NCI-H1694 treated with DMSO at 0.1 percent for 48 hours (cell line): ENCODE measurements at places on chromosomes 2 and 18.

DNA sequence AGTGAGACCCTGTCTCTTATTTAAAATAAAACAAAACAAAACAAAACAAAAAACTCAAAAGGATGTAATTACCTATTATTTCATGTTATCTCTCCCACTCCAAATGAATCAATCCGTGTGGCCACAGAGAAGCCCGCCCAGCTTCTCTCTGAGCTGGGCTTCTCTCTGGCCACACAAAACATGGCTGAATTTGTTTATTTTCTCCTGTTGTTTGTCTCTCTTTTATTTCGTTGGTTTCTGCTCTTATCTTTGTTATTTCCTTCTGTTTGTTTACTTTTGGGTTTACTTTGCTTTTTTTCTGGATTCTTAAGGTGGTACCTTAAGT is 1.5 kb upstream of the TRABD2A start:
- no peak for DNase-seq

GRCh38 chr2:10339647-10340592 is 37.2 kb downstream of the HPCAL1 start:
- no peak for DNase-seq

DNA sequence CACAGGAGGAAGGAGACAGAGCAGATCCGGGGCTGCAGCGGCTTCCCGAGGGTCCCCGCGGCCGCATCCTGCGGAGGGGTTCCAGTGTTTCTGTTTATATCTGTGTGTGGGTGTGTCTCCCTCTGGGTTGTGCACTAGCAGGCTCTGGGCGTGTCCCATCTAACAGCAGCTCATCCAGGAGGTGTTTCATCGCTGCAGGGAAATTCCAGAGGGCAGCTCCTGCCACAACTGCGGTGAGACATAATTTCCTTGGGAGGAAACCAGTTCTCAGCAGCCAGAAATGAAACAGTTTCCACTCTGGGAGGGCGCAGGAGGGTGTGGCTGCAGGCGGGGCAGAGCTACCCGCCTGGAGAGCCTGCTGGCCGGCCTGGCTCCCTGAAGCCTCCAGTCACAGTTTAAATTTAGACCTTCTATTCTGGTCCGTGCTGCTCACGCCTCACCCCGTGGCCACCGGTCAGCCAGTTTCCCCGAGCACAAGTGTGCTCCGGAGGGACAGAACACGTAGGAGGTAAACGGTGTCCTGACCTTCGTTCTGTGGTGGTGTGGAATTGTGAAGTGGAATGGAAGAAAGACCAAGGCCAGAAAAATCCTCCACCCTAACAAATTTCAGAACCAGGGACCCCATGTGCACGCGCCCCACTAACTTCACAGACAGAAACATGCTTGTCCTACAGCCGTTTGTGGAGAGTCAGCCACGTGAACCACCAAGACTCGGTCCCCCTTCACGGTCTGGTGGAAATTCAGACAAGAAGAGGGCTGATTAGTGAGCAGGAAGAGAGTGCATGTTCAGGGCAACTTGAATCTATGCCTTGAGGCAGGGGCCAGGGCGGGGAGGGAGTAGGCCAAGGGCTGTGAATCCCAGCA is 50.2 kb downstream of the TEX44 start:
- DNase-seq, result no peak

DNA sequence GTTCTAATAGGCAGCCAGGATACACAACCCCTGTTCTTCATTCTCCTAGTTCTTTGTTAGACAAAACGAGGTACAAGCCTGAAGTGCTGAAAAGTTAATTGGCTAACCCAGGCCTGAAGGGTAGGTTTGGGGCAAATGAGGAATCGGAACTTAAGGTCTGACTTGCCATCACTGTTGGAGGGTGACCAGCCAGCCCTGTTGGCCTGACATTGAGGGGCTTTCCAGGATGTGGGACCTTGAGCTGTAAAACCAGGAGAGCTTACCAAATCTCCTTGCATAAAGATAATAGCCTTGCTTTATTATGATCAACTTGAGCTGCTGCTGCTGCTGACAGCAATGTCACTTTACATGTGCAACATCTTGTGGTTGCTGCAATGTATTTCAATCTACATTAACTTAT is 256.0 kb downstream of the VAPA start:
- no peak for DNase-seq

- DNase-seq, result no peak
Observed at GRCh38 chr2:145267451-145267850, 747.5 kb upstream of the ZEB2 start.

DNA sequence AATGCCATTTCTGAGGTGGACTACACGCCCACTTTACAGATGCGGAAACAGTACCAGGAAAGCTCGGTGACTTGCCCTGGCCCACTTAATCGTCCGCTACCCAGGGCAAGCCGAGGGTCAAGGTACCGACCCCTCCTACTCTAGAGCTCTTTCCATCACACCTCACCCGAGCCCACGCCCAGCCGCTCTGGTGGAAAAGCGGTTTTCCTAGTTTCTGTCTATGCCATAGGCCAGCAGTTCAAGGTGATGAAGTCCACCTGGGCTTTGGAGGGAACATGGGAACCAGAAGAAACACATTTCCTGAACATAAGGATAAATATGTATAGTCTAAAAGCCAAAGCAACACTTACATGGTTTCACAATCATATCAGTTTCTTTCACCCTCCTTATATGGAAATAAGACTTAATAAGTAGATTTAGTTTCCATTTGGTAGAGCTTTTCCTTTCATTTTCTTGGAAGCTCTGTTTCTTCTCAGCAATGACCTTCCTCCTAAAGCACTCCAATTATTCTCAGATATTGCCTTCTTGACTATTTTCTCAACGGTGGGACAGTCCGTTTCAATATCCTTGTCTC is 567 bp downstream of the VWA3B start:
- DNase-seq, result no peak

- DNase-seq, result no peak
Observed at GRCh38 chr18:62505669-62506494, 16.9 kb upstream of the ZCCHC2 start.

- no peak for DNase-seq
Observed at GRCh38 chr18:2903006-2903405, 56.2 kb downstream of the EMILIN2 start.

GRCh38 chr2:221323513-221323912 is 248.6 kb downstream of the EPHA4 start:
- no peak for DNase-seq

DNA sequence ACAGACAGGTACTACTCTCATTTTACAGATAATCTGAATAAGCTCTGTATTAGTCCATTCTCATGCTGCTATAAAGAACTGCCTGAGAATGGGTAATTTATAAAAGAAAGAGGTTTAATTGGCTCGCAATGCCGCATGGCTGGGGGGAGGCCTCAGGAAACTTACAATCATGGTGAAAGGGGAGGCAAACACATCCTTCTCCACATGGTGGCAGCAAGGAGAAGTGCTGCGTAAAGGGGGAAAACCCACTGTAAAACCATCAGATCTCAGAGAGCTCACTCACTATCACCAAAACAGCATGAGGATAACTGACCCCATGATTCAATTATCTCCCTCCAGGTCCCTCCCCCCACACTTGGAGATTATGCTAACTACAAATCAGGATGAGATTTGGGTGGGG is 254.4 kb downstream of the KCNE4 start:
- no peak for DNase-seq

DNA sequence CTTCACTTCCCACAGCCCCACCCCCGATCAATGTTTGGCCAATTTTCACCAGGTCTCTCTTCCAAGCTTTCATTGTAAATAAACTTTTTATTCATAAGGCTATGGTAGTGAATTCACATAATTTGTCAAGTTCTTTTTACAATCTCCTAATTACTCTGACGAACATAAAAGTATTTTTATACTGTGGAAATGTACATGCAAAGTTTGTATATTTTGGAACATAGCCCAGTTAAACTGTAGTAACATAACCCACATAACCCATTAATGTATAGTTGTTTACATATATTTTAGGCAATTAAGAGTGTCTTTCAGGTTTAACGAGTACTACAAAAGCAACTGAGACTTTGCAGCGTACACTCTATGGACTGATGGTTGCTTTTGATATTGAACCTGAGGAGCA is 228.3 kb upstream of the ERBB4 start:
- no peak for DNase-seq

DNA sequence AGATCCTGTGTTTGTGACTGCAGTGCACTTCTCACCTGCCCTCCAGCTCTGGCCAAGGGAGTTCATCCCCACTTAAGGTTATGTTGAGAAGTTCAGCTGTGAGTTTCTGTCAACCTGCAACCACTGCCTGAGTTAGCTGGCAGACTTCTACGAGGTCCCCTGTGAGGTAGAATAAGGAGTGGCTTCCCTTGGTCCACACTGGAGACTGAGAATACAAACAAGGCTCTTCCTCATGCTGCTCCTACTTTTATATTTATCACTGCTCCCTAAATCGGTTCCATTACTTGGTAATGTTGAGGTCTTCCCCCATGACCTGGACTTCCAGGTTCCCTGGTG is 353.2 kb upstream of the CWC22 start:
- DNase-seq, result no peak

- DNase-seq, result no peak
Observed at GRCh38 chr18:42078711-42079110, 123.7 kb downstream of the PIK3C3 start.

- DNase-seq, result peak; percentile 4
Observed at GRCh38 chr18:66769375-66769774, 165.5 kb upstream of the CDH19 start.

DNA sequence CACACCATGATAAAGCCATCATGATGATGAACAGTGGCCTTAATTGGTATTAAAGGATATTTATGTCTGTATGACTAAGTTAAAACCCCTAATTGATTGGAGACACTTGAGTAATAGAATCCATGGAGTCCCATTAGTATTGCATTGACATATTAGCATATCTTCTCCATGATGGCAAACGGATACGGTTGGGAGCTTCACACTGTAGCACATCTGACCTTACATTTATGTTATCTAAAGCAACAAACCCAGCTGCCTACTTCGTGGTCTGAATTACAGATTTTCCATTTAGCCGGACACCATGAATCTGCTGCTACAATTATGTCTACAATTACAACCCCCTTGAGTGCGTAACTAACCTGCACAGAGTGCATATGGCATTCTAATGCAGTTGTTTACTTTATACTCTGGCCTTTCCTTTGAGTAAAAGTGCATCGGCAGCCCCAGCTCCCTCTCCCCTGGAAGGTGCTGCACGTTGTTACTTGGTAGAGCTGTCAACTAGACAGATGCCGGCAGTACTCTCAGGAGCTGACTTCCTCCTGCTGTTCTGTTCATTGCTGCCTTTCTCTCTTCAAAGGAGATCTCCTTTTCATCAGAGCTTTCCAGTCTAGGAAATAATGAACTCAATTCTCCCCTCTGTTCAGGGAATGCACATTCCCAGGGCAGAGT is 92.1 kb downstream of the LRRC30 start:
- no peak for DNase-seq

DNA sequence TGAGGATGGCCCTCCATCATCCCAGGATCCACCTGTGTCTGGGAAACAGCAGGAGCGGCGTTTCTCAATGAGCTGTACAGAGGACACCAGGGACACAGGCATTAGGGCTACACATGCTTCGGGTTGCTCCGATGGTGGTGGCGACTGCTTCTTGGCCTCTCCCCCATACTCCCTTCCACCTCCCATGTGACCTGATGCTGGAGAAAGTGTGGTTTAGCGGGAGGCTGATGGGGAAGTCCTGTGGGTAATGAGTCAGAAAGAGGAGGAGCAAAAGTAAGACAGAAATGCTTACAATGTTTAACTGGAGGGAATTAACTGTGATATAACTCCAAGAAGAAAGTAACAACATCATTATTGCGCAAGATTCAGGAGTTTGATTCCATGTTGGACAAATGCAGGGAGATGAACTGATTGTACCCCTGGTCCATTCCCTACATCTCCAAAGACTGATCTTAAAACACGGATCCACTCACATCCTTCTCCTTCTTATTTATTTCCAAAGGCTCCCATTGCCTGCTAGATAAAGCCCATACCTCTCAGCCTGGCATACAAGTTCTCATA is 186.6 kb downstream of the NRP2 start:
- DNase-seq, result no peak

GRCh38 chr2:231397011-231397927 is 1.8 kb downstream of the B3GNT7 start:
- DNase-seq, result no peak

DNA sequence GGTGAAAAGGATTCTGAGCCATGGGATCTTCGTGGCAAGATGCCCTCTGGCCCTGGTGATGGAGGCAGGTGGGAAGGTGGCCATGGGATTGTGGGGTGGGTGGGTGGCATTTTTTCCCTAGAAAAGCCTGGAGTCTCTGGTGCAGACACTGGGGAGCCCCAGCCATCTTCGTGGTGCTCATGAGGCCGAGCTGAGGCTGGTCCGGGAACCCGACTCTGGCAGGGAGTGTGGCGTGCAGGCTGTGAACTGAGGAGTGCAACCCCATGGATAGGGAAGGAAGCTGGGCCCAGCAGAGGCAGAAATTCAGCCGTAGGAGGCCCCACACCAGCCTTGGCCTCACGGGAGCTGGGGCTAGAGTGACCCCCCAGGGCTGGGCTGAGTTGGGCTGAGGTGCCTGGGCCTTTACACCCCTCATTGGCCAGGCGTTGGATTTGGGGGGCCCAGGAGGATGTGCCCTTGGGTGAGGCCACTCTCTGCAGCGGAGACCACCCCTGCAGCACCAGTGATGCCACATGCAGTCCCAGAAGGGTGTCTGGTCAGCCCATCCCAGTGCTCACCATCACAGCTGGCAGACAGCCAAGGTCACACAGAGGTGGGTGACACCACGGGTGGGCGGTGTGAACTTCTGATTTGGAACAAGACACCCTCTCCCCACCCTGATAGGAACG is 115.6 kb upstream of the HDAC4 start:
- no peak for DNase-seq

GRCh38 chr18:61340148-61340547 is 6.9 kb downstream of the CDH20 start:
- no peak for DNase-seq

- DNase-seq, result no peak
Observed at GRCh38 chr2:171387052-171387451, 46.7 kb downstream of the METTL8 start.

GRCh38 chr2:75476761-75477160 is 84.0 kb downstream of the EVA1A start:
- DNase-seq, result no peak

- DNase-seq, result no peak
Observed at GRCh38 chr2:78175645-78176044, 653.5 kb upstream of the LRRTM4 start.

DNA sequence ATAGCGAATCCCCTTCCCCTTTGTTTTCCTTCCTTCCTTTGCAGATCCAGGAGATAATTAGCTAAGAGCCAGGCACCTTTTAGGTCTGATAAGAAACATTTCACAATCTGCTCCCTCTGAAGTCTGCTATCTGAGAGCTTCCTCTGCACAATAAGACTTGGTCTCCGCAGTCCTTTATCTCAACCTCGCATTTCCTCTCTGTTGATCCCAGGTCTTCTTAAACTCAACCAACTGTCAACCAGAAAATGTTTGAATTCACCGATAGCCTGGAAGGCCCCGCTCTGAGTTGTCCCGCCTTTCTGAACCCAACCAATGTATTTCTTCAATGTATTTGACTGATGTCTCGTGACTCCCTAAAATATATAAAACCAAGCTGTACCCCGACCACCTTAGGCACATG is 78.4 kb upstream of the CTDP1 start:
- no peak for DNase-seq
